ENCODE measurements at places on chromosomes 5 and 9. TPM values are rescaled to one million over a fixed set of nuclear protein-coding genes. Genes with fewer than 3 reads are reported as not detected.

DNA sequence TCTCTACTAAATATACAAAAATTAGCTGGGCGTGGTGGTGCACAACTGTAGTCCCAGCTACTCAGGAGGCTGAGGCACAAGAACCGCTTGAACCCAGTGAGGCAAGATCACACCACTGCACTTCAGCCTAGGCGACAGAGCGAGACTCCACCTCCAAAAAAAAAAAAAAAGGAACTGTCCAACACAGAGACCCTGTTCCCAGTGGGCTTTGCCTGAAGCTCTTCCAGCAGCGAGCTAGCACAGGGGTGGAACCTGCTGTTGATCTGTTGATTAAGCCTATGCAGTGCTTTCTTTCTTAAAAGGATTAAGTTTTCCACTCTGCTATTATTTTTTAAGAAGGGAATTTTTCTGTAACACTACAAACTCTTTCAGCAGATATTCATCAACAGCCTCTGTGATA is 171.0 kb upstream of the TUT7 start:
- H3K27ac ChIP-seq: no peak overlapping the region
- no peaks in the 10 kb centered on the region for H3K36me3 ChIP-seq

The LCP2 gene
- total RNA-seq: 199 TPM

- no peaks in the 10 kb centered on the region for H3K27me3 ChIP-seq
- H3K4me3 ChIP-seq: no peak overlapping the region
- H3K36me3 ChIP-seq: no peaks in the 10 kb centered on the region
- DNase-seq: no peak
Observed at GRCh38 chr5:166961913-166962312, 1329.5 kb upstream of the WWC1 start.

The PLEKHG4B gene
- total RNA-seq: not detected

The ACTBL2 gene
- total RNA-seq: not detected

- H3K36me3 ChIP-seq: no peaks in the 10 kb centered on the region
- no peak overlapping the region for H3K27ac ChIP-seq
- no peaks in the 10 kb centered on the region for H3K27me3 ChIP-seq
- DNase-seq: no peak
- H3K4me3 ChIP-seq: no peak overlapping the region
Observed at GRCh38 chr5:24923400-24923799, 278.6 kb upstream of the CDH10 start.

- no peaks in the 10 kb centered on the region for H3K27me3 ChIP-seq
- no peak overlapping the region for H3K27ac ChIP-seq
- peaks cover 11% of the 10 kb centered on the region for H3K4me1 ChIP-seq
- peaks cover 20% of the 10 kb centered on the region for H3K36me3 ChIP-seq
- H3K4me3 ChIP-seq: no peak overlapping the region
Observed at GRCh38 chr5:81629986-81630385, 120.9 kb downstream of the SSBP2 start.

The CDX1 gene
- total RNA-seq: not detected

The ARHGEF37 gene
- total RNA-seq: 1.4 TPM

The ITGA2 gene
- 1.7 TPM for total RNA-seq

DNA sequence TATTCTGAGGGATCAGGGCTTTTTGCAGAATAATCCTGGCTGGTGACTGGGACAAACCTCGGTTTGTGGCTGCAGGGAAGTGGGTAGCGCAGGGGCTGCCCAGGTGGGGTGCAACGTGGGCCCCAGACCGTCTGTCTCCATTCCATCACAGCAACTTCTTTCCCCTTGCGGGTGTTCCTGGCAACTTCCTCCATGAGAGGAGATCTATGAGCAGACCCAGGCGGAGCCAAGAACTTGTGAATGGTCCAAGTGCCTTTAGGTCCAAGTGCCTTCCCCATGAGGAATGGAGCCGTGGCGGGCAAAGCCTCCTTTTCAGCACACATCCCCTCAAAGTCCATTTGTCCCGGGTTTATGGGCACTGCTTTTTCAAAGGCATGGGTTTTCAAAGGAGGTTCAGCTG is 136.5 kb downstream of the PHF2 start:
- peaks cover 4% of the 10 kb centered on the region for H3K36me3 ChIP-seq
- H3K27me3 ChIP-seq: peaks cover 12% of the 10 kb centered on the region
- H3K4me1 ChIP-seq: no peaks in the 10 kb centered on the region
- no peak overlapping the region for H3K4me3 ChIP-seq

- H3K36me3 ChIP-seq: no peaks in the 10 kb centered on the region
- no peak for DNase-seq
- no peak overlapping the region for H3K4me3 ChIP-seq
- H3K27me3 ChIP-seq: no peaks in the 10 kb centered on the region
- no peak overlapping the region for H3K27ac ChIP-seq
Observed at GRCh38 chr5:121746763-121747162, 104.9 kb upstream of the FTMT start.

DNA sequence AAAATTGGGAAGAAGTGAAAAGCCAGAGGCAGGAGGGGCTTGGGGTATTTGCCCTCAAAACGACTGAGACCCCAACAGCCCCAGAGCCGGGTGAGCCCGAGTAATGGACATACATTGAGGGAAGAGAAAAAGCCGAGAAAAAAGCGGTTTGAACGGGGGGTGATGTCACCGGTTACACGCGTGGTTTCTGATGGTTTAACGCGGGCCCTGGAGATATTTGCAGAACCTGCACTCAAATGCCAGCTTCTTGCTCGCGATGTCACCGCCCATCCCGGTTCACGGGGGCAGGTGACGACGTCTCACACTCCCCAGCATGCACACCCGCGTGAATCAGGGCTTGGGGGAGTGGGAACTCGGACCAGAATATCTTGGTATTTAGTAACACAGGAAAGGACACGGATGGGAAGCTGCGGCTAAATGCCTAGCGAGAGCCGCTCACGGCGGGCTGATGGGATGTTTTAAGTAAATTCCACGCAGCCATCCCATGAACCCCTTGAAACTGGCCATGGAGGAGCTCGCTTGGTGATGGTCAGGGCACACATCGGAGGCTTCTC is 102.0 kb upstream of the RAPGEF1 start:
- H3K4me1 ChIP-seq: peaks cover 4% of the 10 kb centered on the region
- no peak overlapping the region for H3K27ac ChIP-seq
- peaks cover 15% of the 10 kb centered on the region for H3K27me3 ChIP-seq
- no peaks in the 10 kb centered on the region for H3K36me3 ChIP-seq

DNA sequence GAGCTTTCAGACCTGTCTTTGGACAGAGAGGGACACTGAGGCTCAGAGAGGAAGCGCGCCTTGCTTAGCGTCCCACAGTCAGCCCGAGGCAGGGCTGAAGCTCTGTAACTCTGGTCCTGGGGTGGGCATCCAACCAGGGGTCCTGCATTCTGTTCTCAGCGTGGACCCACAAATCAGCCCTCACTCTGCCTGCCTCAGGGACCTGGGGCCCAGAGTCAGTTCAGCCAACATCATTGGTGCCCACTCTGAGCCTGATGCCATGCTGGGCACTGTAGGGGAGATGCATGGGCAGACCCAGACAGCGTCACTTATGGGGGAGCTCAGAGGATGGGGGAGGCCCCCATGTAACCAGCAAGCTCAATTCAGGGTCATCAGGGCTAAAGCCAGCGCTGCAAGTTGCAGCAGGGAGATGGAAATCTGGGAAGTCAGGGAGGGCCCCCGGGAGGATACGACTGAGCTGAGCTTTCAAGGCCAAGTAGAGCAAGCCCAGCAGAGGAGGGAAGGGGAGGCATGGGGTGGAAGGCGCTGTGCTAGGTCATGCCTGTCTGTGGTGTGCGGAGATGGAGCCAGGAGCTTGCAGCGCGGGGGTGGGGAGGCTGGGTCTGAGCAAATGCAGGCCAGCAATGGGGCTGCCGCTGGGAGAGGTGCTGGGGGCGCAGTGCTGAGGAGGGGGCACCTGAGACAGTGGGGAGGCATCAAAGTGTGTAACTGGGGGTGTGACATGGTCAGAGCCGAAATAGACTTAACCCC is 21.1 kb downstream of the CORO2A start:
- H3K4me3 ChIP-seq: no peak overlapping the region
- no peaks in the 10 kb centered on the region for H3K36me3 ChIP-seq
- no peaks in the 10 kb centered on the region for H3K27me3 ChIP-seq
- no peak for DNase-seq

- no peaks in the 10 kb centered on the region for H3K4me1 ChIP-seq
- no peaks in the 10 kb centered on the region for H3K36me3 ChIP-seq
- DNase-seq: no peak
- H3K27ac ChIP-seq: no peak overlapping the region
- peaks cover 22% of the 10 kb centered on the region for H3K27me3 ChIP-seq
- H3K4me3 ChIP-seq: no peak overlapping the region
Observed at GRCh38 chr9:84716217-84716616, 46.7 kb downstream of the NTRK2 start.

DNA sequence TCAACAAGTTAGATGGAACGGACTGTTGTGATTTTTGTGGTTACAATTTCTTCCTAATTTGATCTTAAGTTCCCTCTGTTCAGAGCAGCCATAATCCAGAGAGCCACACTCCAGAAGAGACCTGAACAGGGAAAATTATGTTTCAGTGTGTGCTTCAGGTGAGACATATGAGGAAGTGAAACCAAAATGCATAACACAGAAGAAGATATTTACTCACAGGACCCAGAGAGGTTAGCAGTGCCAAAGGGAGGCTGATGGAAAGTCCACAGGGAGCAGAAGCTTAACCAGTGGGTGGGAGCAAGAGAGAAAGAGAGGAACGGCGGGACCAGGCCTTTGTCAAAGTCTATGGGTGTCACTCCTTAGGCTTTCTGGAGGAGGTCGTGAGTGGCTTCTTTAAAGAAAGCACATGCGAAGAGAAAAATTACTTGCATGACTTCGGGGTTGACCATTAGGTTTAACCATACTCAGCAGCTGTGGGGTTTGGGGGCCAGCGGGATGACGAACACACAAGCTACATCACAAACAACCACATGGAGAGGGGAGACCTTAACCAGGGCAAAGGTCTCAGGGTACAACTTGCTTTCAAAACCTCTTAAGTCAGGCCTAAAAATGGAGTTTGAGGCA is 141.4 kb downstream of the MED10 start:
- H3K27me3 ChIP-seq: peaks cover 13% of the 10 kb centered on the region
- DNase-seq: no peak
- H3K4me3 ChIP-seq: no peak overlapping the region
- H3K4me1 ChIP-seq: no peaks in the 10 kb centered on the region
- no peak overlapping the region for H3K27ac ChIP-seq

DNA sequence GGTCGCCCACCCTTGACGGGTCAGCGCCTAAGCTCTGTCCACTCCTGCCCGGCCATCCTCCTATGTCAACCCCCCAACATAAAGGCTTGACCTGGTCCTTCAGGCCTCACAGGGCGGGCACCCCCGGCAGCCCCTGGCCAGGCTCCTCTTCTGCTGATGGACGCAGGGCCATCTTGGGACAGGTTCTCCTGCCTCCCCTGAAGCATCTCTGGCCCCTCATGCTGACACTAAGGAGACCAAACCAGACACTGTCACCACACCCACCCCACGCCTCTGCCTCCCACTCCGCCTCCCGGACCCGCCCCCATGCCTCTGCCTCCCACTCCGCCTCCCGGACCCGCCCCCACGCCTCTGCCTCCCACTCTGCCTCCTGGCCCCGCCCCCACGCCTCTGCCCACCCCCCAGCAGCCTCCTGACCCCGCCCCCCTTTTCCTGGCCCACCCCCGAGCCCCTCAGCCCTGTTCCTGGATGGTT is 6.8 kb downstream of the OBP2A start:
- H3K4me3 ChIP-seq: no peak overlapping the region
- no peak for DNase-seq
- H3K4me1 ChIP-seq: no peaks in the 10 kb centered on the region
- H3K27me3 ChIP-seq: no peaks in the 10 kb centered on the region
- H3K27ac ChIP-seq: no peak overlapping the region

DNA sequence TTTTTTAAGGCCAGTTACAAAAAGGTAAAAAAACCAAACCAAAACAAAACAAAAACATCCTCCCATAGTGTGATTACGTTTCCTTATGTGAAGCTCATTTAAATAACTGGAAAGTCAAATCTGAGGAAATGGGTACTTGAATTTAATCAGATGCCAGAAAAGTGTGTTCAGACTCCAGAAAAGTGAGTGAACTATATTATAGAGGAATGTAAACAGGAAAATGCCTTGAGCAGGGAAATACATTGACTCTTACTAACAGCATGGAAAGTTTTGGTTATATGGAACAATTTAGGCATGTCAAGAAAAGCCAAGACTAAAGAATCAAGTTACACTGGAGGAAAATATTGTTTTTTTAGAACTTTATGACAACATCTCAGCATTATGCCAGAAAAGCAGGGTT is 37.8 kb upstream of the RNF20 start:
- no peak overlapping the region for H3K4me3 ChIP-seq
- no peaks in the 10 kb centered on the region for H3K36me3 ChIP-seq
- no peak for DNase-seq
- no peak overlapping the region for H3K27ac ChIP-seq

GRCh38 chr9:114588651-114589526 is 1.3 kb downstream of the ATP6V1G1 start:
- peak overlapping the region; percentile 99 for H3K27ac ChIP-seq
- H3K4me3 ChIP-seq: peak overlapping the region; percentile 89
- no peak for DNase-seq

DNA sequence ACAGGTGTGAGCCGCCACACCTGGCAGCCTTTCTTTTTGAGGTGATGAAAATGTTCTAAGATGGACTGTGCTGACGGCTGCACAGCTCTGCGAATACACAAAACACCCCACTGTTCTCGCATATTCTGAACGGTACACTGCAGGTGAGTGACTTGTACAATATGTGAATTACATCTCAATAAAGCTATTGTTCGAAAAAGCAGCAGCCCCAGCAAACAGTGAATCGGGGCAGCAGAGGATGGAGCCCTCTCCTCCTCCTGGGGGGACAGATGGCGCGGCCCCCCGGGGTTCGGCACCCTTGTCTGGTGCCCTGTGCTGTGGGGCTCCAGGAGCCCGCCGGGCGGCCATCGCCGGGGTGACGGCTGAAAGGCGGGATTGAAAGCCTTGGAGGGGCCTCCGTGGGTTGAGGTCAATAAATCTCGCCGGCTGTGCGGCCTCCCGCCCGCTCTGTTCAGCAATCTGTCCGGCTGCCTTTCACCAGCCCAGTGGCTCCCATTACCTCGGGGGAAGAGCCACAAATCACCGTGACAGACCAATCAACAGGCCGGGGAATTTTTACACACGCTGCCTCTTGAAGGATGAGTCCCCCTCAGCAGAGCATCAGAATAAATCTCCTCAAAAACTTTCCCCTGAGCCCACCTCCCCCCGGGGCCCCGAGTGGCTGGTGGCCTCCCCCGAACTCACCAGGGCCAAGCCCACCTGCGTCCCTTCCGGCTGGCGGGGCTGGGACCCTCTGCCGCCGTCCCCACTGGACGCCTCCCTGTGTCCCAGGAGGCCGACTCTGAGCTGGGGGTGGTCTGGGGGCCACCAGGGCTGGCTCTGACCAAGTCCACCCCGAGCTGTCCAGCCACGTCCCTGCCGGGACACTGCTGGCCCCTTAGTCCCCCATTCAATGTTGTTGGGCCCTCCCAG is 37.8 kb upstream of the TMEM250 start:
- peaks cover 8% of the 10 kb centered on the region for H3K27me3 ChIP-seq
- H3K4me1 ChIP-seq: no peaks in the 10 kb centered on the region
- no peak for DNase-seq
- no peak overlapping the region for H3K4me3 ChIP-seq

- no peak overlapping the region for H3K4me3 ChIP-seq
- no peaks in the 10 kb centered on the region for H3K27me3 ChIP-seq
- no peaks in the 10 kb centered on the region for H3K36me3 ChIP-seq
Observed at GRCh38 chr5:21678526-21678925, 1174.6 kb downstream of the CDH12 start.
